ENCODE measurements at places on chromosomes 2 and 18.

DNA sequence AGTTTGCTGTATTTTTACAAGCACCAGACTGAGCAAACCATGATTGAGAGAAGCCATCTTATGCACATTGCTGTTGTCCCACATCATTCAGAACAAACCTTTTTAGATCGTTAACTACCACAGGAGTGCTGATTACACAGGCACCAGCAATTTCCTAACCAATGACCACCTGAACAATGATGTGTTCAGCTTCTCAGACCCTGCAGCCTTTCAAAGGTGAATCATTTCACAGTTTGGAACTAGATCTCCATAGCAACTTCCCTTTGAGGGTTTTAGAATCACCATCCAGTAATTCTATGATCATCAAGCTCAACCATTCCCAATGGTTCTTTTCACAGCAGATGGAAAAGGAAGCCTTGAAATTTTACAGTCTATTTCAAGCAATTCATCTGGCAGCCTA is 71.4 kb downstream of the OLA1 start:
- DNase-seq: no peak

DNA sequence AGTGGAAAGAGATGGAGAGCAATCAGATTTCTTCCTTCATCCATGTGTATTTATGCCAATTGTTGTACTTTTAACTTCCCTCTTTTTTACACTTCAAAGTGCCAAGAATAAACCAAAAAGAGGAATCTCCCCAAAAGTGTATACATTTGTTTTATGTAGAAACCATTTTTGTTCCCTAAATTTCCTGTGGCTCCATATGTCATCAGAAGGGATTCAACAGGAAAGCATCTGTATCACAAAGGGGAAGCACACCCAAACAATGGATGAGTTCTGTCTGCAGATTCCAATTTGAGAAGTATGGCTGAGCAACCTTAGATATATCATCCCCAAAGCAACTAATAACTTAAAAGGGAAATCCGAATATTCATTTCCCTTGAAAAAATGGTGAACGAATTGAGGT is 275.0 kb downstream of the MREG start:
- DNase-seq: no peak

- no peak for DNase-seq
Observed at GRCh38 chr2:81858998-81859397, 1554.4 kb upstream of the LRRTM1 start.

DNA sequence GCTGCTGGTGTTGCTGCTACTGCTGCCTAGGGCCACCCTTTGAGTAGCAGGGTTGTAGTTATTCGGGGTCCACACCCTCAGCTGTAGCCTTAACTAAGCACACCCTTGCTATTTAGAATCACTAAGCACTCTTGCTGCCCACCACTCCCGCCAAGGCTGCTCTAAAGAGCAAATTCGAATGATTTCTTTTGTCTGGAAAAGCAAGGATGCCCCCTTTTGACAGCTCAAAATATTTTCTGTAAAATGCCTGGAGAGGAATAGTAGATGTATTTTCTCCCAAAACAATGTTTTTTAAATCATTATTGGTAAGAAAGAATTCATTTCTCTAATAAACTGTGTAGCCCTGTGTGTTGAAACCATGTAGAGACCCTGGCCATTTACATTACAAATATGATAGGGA is 80.8 kb upstream of the PAPOLG start:
- no peak for DNase-seq

- no peak for DNase-seq
Observed at GRCh38 chr2:127029350-127030051, 77.5 kb downstream of the BIN1 start.

GRCh38 chr2:108623616-108624015 is 89.3 kb downstream of the LIMS1 start:
- no peak for DNase-seq

DNA sequence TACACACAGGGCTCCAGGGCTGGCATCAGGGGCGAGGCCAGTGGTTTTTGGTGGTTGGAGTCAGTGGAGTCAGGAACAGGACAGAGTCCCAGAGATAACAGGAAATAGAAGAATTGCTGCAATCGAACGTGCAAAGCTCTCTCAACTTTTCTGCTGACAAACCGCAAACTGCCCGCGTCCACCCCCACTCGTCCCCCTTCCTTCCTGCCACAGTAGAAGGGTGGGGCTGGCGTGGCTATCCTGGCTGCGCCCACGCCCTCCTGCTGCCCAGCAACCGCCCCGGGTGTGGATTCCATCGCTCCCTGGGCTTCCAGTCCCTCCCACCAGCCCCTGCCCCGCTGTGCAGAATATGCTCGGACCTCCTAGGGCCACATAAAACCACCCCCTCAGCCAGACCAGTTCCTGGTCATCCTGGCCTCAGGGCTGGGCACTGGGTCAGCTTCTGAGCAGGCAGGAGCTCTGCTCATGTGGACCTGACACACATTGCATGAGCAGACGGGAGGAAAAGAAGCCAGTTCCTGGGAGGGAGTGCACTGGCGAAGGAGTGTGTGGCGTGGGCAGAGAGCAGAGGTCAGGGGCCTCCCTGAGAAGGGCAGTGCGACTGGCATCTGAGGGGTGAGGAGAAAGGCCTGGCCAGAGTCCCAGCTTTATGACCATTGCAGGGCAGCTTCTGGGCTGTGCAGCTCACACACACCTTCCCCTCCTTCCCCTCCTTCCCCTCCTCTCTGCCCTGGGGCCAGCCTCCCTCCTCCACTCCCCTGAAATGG is 85.4 kb upstream of the ATG16L1 start:
- peak; percentile 21 for DNase-seq

DNA sequence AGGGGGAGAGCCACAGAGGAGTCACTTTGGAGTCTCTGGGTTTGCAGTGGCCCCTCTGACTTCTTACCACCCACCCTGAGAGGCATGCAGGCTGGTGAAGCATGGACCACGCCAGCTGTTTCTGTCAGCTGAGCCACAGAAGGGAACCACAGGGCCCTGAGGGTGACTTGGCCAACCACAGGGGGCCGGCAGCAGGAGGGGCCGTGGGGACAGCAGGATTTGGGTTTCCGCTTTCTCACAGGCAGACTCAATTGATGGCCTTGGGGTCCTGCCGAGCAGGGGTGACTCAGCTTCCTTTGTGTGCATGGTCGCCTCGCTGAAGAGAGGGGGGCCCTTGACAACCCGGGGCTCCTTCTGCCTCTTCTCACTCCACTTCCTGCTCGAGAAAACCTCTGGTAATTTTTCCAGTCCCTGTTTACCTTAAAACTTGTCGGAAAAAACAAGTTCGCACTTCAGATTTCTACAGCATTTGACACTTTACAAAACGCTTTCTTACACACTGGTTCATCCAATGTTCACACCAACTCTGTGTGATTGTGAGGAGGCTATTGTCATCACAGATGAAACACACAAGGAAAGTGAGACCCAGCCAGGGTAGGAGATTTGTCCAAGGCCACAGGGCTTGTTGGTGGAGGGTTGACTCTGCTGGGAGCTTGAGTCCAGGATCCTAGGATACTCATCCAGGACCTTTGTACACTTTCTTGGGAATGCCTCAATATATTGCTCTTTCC is 311.2 kb downstream of the LPIN1 start:
- no peak for DNase-seq

GRCh38 chr2:70834106-70834505 is 1.5 kb downstream of the CD207 start:
- DNase-seq: no peak

DNA sequence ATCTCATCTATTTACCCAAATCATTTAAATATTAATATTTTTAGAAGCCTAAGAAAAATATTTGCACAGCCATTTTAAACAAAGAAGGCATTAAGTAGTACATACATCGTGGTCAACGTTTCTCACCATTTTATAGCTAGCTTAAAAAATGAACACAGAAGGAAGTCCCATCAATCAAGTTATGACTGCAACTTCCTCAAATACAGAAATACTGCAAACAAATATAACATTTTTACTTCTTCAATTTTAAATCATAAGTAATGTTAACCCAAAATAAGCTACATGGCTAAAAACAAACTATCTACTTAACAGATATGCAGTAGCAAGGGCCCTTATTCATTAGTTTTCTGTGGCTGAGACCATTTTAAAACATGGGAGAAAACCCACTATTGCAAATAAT is 30.6 kb downstream of the ITSN2 start:
- DNase-seq: no peak

GRCh38 chr2:122391726-122392125 is 636.3 kb downstream of the TSN start:
- DNase-seq: no peak

- no peak for DNase-seq
Observed at GRCh38 chr2:190551928-190552327, 17.4 kb upstream of the NEMP2 start.

- DNase-seq: no peak
Observed at GRCh38 chr18:79983253-79983652, 5.1 kb downstream of the TXNL4A start.

DNA sequence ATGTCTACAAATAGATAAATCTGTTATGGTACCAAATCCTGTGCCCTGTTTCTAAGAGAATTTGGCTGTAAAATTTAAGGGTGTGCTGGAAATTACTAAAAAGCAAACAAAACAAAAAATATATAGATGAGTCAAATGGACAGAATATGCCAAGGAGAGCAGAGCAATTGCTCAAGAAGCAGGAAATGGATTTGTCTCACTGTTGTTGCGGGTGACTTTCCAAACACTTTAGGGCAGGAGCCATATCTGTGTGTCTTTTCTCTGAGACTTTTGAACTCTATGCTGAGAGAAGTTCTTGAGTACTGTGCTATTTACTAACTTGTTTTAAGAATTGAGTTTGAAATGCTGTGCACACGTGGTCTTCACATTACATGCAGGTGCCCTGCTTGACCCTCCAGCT is 221.7 kb downstream of the PHLPP1 start:
- no peak for DNase-seq

- no peak for DNase-seq
Observed at GRCh38 chr2:233434666-233435330, 80.5 kb downstream of the DGKD start.

DNA sequence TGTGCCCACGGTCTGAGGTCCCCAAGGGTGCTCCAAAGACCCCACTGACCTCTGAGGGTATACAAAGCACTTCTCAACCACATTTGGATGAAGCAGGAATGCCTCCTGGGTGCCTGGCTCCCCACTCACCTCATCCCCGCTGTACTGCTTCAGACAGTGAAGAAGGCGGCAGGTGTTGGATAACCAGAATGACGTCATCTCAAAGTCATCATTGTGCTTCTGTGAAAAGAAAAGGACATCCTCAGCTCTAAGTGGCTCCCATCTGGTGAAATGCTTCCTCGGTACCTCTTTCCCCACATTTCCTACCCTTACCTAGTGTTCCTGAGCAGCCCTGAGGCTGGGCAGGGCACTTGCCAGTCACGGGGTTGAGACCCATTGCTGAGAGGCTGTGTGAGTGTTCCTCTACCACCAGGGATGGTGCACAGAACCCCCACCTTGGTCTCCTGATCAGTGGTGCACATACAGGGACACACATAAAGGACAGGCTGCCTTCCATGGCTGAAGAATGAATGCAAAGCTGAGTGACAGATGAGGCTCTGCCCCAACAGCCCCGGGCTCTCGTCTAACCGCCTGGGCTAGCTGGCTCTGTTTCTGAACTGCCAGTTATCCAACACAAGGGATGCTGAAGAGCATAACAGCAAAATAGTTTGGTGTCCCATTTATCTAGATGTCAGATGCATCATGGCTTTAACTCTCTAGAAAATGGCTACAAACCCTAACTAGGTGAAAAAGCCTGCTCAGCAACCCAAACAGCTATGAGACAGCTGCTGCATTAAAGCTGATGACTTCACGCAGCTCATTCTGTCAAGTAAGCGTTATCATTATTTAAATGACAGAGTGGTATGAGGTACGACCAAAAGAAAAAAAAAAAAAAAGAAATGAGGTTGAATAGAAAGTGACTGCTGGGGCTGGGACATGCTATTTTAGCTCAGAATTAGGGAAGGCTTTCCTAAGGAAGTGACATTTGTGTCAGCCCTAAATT is 28.2 kb upstream of the ACAA2 start:
- DNase-seq: no peak

DNA sequence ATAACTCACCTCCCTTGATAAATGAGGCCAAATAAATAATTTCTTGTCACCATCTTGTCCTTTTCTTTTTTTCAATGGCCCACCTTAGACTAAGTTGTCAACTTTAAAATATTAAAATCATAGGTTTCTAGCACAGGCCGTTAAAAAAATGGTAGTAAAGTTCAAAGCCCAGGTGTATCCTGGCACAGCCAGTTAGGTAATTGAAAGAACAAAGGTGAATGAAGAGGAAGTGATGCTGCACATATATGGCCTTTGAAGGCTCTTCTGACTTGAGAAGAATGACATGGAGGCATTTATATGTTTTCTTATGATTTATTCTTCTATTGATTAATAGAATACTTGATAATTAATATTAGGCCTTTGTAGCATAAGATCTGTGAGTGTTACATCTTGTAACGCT is 208.7 kb downstream of the PTPRM start:
- no peak for DNase-seq

DNA sequence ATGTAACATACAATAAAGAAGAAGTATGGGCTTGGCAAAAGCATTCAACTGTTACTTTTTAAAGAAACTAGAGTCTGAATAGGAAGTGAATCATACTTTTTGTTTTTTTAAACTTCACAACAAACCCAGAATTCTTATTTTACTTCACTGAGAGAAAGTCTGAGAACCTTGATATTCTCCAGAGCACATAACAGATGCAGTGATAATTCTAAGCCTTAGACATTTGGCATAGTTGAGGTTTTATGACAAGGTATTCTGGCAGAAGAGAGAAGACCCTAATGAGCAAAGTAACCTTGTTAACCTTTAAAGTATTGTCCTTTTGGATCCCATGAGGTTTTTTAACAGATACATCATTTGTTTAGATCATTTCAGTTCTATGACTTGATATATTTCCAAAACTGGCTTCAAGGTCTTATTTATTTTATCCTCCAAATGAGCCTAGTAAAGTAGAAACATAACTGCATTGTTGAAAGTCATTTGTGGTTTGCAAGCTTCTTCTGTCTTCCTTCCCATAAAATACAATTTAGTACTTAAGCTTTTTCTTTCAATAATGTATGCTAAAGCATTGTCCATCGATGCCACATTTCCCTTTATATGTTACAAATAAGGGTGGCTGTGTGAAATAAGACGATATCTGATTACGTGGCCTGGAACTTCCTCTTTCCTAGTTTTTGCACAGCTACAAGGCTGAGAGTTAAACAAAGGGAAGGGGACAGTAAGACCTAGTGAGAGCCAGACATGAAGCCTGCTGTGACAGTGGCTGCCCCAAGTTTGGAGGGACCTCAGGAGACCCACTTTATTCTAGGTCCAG is 86.1 kb upstream of the ITPRID2 start:
- no peak for DNase-seq

DNA sequence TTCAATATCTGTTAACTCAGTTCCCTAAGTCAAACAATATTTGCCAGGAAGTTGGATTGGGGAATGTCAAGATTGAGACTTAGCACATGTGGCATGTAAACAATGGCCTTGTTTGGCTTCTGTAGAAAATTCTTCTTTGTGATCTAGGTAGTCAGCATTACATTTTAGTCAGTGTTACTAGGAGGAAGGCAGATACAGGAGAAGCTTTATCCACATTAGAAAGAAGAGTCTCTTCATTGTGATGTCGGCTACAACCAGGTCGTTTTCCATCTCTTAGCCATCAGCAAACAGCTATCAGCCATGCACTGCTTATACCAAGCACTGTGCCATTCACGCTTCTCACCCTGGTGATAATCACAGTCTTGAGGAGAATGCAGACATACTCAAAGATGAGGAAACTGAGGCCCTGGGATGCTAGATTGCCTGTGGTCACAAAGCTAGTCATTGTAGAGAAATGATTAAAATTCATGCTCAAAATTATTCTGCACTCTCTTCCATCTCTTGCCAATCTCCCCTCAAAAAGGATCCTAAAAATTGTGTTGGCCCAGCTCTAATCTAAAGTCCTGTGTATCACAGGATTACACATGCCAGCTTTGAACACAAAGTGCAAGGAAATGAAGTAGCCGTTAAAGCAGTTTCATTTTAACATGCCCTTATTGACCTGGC is 3.2 kb downstream of the GALNT5 start:
- no peak for DNase-seq

Data from activated T-helper 1 cell treated with Interleukin-2 at 50 U/mL for 16 hours (primary cell).